ENCODE measurements at places on chromosomes 11 and 22.

DNA sequence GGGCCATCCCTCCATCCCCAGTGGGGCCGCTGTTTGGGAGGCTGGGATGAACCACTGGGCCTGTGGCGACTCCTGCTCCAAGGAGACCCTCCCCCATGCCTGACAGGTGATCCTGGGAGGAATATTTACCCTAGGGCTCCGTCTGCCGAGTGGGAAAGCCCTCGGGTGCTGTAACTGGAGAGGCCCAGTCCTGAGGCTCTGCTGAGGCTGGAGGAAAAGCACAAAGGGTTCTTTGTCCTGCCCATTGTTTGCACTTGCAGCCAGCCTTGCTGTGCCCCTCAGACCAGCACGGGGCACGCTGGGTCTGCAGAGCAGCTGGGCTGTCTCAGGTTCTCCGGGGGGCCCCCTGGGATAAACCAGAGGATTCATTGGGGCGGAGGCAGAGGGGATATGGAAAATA, 321.1 kb downstream of the MN1 start:
- H3K4me3 ChIP-seq = no peak overlapping the region
- no peak for DNase-seq
- H3K4me1 ChIP-seq = peaks cover 44% of the 10 kb centered on the region
- H3K27ac ChIP-seq = no peak overlapping the region
- H3K36me3 ChIP-seq = no peaks in the 10 kb centered on the region
- H3K27me3 ChIP-seq = peaks cover 12% of the 10 kb centered on the region

GRCh38 chr11:3123305-3123704, 41.8 kb downstream of the OSBPL5 start:
- no peaks in the 10 kb centered on the region for H3K27me3 ChIP-seq
- H3K36me3 ChIP-seq = peaks cover 10% of the 10 kb centered on the region
- H3K4me3 ChIP-seq = no peak overlapping the region
- H3K27ac ChIP-seq = no peak overlapping the region

GRCh38 chr11:117836077-117836960, 11.8 kb upstream of the FXYD2 start:
- no peak overlapping the region for H3K4me3 ChIP-seq
- H3K27ac ChIP-seq = no peak overlapping the region
- peaks cover 14% of the 10 kb centered on the region for H3K4me1 ChIP-seq
- no peaks in the 10 kb centered on the region for H3K36me3 ChIP-seq
- H3K27me3 ChIP-seq = peaks cover 19% of the 10 kb centered on the region
- peak; percentile 50 for DNase-seq

- no peak overlapping the region for H3K27ac ChIP-seq
- peak overlapping the region; percentile 89 for H3K4me3 ChIP-seq
- peaks cover 4% of the 10 kb centered on the region for H3K36me3 ChIP-seq
- H3K4me1 ChIP-seq = peaks cover 22% of the 10 kb centered on the region
- DNase-seq = no peak
Observed at GRCh38 chr11:119109843-119110242, 2.7 kb downstream of the C2CD2L start.

DNA sequence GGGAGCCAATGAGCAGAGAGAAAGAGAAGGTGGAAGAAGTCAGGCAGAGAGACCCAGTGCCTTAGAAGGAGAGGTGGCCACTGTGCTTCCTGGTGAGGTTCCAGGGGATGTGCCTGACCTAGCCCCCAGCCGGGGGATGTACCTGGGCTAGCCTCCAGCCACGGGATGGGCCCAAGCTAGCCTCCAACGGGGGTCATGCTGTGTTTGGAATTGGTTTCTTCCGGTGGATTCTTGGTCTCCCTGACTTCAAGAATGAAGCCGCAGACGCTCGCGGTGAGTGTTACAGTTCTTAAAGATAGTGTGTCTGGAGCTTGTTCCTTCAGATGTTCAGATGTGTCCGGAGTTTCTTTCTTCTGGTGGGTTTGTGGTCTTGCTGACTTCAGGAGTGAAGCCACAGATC, 6.9 kb upstream of the SMIM38 start:
- no peak for DNase-seq
- peaks cover 18% of the 10 kb centered on the region for H3K27me3 ChIP-seq
- H3K4me3 ChIP-seq = no peak overlapping the region
- H3K27ac ChIP-seq = peak overlapping the region; percentile 61
- peaks cover 4% of the 10 kb centered on the region for H3K36me3 ChIP-seq

DNA sequence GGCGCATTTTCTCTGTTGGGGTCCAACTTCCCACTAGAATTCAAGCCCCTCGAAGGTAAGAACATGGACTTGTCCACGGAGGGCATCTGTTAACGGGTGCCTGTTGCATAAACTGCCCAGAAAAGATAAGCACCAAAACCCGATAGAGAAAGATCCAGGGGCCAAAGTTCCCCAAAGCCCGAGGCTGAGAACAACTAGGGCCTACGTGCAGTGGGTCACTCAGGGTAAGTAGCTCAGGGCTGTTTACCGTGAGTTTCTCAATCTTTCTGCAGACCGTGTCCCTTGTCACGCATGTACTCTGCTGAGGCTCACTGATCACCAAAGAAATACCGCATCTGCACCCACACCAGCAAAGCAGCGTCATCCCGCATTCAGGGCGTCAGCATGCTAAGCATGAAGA, 24.4 kb downstream of the PGA5 start:
- no peaks in the 10 kb centered on the region for H3K36me3 ChIP-seq
- no peak for DNase-seq
- no peak overlapping the region for H3K4me3 ChIP-seq
- no peak overlapping the region for H3K27ac ChIP-seq

- no peaks in the 10 kb centered on the region for H3K36me3 ChIP-seq
- H3K4me1 ChIP-seq = peaks cover 5% of the 10 kb centered on the region
Observed at GRCh38 chr11:8365216-8365941, 101.7 kb upstream of the LMO1 start.

DNA sequence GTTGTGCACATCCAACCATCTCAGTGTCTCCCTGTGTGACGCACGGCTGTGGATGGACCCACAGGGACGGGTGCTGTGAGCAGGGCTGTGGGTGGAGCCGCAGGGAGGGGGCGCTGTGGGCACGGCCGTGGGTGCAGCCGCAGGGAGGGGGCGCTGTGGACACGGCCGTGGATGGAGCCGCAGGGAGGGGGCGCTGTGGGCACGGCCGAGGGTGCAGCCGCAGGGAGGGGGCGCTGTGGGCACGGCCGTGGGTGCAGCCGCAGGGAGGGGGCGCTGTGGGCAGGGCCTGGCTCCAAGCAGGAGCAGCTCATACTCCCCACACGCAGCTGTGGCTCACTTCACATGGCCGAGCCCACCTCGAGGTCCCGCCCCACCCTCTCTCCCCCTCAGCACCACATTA, 6.0 kb upstream of the MAPK11 start:
- no peak overlapping the region for H3K27ac ChIP-seq
- H3K36me3 ChIP-seq = peaks cover 6% of the 10 kb centered on the region
- H3K4me1 ChIP-seq = no peaks in the 10 kb centered on the region
- H3K27me3 ChIP-seq = no peaks in the 10 kb centered on the region

DNA sequence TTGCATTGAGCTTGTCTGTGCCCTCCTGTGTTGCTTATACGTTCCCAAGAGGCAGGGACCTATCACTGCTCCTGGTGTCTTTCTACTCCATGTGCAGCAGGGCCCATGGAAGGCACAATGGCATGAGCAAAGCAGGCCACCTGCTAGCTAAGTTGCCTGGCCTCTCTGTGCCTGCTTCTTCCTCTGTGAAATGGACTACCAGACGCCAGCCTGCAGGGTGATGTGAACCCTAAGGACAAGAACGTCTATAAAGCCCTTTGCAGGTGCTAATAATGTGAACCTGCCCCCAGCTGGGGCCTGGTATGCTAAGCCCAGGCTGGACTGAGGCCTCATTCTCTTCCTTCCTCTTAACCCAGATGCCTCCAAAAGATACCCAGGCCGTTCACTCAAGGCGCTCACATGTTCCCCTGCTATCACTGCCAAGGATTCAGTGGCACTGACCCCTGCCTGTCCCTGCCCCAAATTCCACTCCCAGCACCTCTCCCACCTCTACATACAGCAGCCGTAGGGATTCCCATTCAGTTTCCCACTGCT, 4.0 kb downstream of the GUCD1 start:
- H3K27ac ChIP-seq = peak overlapping the region; percentile 86
- no peak overlapping the region for H3K4me3 ChIP-seq
- DNase-seq = no peak
- H3K4me1 ChIP-seq = peaks cover 24% of the 10 kb centered on the region
- H3K27me3 ChIP-seq = no peaks in the 10 kb centered on the region
- peaks cover 5% of the 10 kb centered on the region for H3K36me3 ChIP-seq

- peaks cover 16% of the 10 kb centered on the region for H3K4me1 ChIP-seq
- H3K27me3 ChIP-seq = no peaks in the 10 kb centered on the region
- H3K27ac ChIP-seq = peak overlapping the region; percentile 77
- DNase-seq = no peak
- H3K4me3 ChIP-seq = no peak overlapping the region
- H3K36me3 ChIP-seq = no peaks in the 10 kb centered on the region
Observed at GRCh38 chr11:66891851-66892660, 35.2 kb downstream of the LRFN4 start.

DNA sequence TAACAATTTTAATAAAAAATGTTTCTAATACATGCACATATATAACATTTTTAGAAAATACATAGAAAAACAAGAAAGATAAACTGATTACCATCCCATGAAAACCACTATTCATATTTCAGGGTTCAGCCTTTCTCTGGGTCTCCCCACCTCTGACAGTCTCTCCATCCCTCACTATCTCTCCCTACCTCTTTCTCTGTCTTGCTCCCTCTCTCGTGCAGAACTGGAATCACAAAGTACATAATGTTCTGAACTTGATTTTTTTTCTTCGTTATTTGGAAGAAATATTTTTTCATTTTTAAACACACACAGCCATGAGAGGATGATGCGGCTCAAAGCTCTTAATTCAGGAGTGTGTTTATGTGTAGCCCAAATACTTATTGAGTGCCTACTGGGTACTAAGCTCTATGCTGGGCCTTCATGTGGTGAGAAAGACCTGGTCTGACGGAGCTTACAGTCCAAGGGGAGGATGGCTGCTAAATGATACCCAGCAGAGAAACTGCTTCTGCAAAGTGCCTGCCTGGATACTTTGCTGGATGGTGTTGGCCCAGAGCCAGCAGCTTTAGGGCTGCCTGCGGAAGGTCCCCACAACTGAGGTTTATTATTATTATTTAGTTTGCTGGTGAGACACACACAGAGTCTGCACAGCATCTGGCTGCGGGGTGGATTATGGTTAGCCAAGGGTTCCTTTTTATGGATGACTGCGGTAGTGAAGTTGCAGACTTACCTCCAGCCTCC, 42.6 kb downstream of the SC5D start:
- H3K27ac ChIP-seq = no peak overlapping the region
- peaks cover 3% of the 10 kb centered on the region for H3K27me3 ChIP-seq
- peaks cover 18% of the 10 kb centered on the region for H3K4me1 ChIP-seq
- H3K4me3 ChIP-seq = no peak overlapping the region

Measured in type B pancreatic cell (in vitro differentiated cells).